NCI-H774 (cell line): ENCODE measurements at places on chromosomes 16 and 17.

DNA sequence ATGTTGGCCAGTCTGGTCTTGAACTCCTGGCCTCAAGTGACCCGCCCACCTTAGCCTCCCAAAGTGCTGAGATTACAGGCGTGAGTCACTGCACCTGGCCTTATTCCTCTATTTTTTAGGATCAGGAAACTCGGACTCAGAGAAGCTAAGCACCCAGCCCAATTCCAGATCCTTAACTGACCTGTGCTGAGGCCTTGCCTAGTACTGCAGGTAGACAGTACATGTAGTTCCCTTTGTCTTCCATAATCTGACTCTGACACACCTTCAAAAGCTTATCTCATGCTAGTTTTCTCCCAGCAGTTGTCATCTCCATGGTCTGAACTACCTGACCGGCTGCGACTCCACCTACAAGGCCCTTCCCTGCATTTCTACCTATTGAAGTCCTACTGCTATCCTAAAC, 65.7 kb upstream of the AXIN2 start:
- no peak for DNase-seq

GRCh38 chr16:11379420-11379819, 34.2 kb downstream of the RMI2 start:
- no peak for DNase-seq

GRCh38 chr17:40134184-40134583, 6.2 kb upstream of the CASC3 start:
- no peak for DNase-seq

GRCh38 chr16:12318661-12319427, 342.3 kb downstream of the SNX29 start:
- DNase-seq, result no peak

- DNase-seq, result no peak
Observed at GRCh38 chr17:33225509-33225908, 67.6 kb downstream of the ASIC2 start.

GRCh38 chr17:31877911-31878702, 19.1 kb upstream of the COPRS start:
- DNase-seq, result no peak

DNA sequence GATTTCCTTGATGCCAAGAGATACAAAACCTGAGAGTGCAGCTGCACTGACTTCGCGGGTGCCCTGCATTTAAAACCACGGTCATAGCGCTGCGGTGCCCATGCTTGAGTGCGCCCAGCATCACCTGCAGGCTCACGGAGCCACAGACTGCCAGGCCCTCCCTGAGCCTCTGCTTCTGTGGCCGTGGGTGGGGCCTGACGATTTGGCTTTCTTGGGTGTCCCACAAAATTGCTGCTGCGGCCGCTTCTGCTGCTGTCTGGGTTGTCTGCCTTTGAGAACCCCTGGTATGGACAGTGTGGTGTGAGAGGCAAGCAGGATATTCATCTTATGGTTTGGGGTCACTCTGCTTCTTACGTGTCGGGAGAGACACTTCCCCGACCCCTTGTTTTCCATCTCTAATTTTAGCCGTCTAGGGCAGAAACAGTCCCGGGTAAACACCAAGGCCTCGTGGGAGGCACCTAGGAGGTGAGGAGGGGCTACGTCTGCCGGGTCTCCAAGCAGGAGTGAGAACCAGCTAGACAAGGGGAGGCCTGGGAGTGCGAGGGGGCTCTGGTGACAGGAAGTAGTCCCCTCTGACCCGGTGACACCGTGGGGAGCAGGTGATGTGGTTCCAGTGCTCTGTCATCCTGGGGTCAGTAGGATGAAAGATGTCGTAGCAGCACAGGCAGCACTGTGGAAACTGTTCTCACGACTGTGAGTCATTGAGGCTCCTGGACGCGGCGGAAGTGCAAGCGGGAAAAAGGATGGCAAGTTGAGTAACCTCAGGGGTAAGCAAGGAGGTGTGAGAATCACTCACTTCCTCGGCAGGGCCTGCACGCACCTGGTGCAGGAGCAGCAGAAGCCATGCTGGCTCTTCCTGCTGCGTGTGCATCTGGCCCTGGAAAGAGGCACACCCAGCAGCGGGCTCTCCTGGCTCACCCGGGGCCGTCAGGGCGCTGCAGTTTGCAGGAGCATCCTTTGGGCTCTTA, 176.3 kb downstream of the RPTOR start:
- no peak for DNase-seq

DNA sequence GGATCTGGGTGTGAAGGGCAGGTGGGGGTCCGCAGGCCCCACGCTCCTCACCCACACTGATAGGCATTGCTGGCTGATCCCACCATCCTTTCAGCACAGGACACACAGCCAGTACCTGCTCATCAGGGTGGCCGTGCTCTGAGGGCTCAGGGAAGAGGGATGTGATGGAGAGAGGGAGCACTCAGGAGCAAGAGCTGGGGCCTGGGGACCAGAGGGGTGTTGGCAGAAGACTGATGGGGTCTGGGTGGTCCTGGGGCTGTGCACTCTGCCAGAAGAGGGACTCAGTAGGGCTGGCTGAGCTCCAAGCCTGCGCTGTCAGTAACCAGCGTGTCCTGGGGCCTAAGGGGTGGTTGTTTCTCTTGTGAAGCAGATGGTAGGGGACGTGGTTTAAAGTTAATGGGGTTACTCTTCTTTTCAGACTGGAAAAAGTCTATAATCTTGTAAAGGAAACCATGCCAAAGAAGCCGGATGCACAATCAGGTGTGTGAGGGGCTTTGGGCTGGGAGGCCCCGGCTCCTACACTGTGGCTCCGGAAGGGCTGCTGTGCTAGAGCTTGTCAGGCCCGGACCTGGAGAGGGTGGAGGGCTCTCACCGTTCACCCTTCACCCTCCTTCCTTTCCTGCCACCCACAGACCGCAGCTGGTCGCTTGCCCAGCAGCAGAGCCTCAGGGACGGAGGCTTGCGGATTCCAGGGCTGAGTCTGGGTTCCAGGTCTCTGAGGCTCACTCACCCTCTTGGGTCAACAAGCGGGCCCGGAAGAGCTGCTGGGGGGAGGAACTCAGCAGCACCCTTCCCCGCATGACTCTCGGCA, 27.8 kb downstream of the POLR3E start:
- no peak for DNase-seq

GRCh38 chr16:55492756-55493380, 13.9 kb downstream of the MMP2 start:
- DNase-seq, result no peak

DNA sequence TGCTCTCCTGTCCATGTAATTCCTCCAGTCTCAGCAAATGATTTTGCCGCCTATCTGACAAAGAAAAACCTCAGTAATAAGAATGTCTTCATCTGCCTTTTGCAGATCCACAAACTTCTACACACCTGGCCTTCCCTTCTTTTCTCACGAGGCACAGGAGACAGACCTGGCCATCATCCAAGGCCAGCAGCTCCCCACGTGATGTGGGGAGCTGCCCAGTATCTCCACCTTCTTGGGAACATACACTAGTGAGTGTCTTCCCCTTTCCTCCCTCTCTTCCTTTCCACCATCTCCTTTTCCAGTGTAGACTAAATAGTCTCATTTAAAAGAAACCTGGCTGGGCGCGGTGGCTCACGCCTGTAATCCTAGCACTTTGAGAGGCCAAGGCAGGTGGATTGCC, 274.4 kb downstream of the CEP112 start:
- no peak for DNase-seq

DNA sequence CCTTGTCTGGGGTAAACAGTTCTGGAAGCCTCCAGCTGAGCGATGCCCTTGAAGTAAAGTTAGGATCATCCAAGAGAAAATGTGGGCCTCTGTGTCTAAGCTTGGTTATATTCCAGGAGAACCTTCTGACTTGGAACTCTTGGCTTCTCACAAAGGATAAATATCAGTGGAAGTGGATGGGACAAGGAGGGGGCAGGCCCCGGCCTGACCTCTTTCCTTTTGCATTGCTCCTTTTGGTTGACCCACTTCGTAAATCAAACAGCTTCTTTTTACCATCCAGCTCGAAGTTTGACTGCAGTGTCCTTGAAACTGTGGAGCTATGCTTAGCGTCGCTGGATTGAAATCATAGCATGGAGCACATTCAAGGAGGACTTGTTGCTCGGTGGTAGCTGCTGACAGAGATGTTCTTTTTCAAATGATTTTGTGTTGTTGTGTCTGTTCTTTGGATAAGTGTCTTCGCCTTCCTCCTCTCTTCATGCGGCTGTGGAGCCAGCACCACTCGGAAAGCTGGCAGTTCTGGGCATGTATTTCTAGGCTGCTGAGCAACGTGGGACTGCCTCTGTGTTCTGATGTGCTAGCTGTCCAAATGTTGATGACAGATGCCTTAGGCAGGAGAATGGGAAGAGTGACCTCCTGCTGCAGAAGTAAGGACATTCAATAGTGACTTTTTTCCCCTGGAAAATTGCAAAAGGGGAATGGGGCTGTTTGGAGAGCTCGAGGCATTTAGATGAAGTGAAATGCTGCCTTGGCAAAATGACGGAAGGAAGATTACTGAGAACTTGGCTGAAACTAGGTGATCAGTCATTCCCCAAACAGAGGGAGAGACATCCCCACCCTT, 4.5 kb downstream of the MINK1 start:
- no peak for DNase-seq

GRCh38 chr16:3127745-3128144, 7.1 kb upstream of the ZNF213 start:
- DNase-seq, result no peak

DNA sequence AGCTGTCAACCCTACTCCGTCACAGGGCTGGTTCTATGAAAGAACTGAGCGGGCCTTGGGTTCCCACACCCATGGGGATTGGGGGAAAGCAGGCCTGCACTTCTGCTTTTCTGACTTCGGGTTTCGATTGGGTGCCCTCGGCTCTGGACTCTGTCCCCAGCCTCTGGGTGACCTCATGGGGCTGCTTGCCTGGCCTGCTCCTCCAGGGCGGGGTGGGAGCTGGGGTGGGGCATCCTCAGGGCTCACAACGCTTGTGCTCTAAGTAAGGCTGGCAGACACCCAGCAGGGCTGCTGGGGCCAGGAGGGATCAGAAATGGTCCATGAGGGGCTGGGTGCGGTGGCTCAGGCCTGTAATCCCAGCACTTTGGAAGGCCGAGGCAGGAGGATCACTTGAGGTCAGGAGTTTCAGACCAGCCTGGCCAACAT, 19.2 kb downstream of the ARHGAP27 start:
- DNase-seq, result no peak

- DNase-seq, result no peak
Observed at GRCh38 chr17:19773534-19773933, 25.4 kb upstream of the ALDH3A1 start.

DNA sequence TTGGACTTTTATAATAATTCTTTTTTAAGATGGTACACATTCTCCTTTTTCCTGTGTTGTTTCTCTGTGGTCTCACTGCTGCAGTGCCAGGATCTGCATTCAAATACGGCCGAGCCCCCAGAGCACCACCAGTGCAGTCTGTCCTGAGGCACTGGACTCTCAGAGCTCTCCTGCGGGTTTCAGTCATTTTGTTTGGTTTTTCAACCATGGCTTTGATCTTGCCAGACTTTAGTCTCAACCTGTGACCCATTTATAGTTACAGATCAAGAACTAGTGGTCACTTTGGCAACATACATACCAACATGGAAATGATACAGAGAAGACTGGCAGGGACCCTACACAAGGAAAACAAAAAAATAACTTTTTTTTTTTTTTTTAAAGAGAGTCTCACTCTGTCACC, 177.4 kb downstream of the LGALS9B start:
- no peak for DNase-seq

- DNase-seq, result no peak
Observed at GRCh38 chr17:81080019-81080418, 45.1 kb downstream of the BAIAP2 start.

DNA sequence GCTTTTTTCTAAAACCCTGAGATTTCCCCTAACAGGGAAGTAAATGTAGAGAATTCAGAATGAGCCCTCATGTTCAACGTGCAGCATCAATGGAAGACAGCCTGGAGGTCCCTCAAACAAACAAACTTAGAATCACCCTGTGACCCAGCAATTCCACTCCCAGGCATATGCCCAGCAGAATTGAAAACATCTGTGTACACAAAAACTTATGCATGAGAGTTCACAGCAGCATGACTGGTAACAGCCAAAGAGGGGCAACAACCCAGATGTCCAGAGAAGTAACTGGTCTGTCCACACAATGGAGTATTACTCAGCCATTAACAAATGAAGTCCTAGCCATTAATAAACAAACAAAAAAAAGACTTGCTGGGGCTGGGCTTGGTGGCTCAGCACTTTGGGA, 252.7 kb downstream of the PARN start:
- no peak for DNase-seq

- DNase-seq, result no peak
Observed at GRCh38 chr16:30728899-30729672, 19.1 kb upstream of the PHKG2 start.

GRCh38 chr17:79002291-79002690, 7.3 kb downstream of the CANT1 start:
- DNase-seq, result no peak

- no peak for DNase-seq
Observed at GRCh38 chr17:78960928-78961327, 18.8 kb downstream of the LGALS3BP start.

- DNase-seq, result no peak
Observed at GRCh38 chr17:69516911-69517310, 102.4 kb downstream of the MAP2K6 start.

GRCh38 chr16:47581114-47581513, 120.0 kb downstream of the PHKB start:
- no peak for DNase-seq

DNA sequence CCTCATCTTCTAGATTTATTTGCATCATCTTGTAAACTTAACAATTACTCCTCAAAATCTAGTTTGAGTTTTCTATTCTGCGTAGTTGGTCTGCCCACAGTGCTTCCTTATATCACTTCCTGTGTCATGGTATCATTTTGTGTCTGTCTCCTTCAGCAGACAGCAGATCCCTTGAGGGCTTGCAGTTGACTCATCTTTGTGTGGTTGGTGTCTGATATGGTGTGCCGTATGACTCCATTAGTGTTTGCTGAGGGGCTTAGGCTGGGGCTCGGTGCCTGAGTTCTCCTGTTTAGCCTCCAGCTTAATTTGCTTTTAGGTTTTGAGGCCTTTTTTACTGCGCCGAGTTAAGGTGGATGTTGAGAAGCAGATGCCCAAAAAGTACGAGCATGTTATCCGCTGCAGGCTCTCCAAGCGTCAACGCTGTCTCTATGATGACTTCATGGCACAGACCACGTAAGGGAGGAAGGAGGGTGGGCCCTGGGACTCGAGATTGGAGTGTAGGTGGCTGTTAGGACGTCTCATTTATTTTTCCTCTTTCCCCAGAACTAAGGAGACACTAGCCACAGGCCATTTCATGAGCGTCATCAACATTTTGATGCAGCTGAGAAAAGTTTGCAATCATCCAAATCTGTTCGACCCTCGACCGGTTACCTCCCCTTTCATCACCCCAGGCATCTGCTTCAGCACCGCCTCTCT, 16.9 kb downstream of the SRCAP start:
- no peak for DNase-seq

DNA sequence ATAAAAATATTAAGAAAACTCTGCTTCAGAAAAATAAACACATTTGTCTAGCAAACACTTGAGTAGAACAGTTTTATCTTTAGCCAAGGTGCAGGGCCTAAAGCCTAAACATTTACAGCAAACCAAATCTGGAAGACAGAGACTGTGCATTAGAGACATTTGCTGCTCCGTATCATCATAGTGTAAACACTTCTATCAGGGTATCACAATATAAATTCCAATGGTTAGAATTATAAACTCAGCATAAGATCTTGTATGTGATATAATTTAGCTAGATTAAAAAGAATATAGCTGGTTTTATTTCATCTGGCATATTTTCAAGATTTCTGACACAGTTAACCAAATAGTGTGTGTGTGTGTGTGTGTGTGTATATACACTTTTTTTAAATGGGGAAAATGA, 133.8 kb upstream of the NACA2 start:
- DNase-seq, result no peak

- DNase-seq, result no peak
Observed at GRCh38 chr17:74964246-74964761, 8.3 kb downstream of the HID1 start.
